ENCODE measurements at places on chromosomes 2 and 18.

DNA sequence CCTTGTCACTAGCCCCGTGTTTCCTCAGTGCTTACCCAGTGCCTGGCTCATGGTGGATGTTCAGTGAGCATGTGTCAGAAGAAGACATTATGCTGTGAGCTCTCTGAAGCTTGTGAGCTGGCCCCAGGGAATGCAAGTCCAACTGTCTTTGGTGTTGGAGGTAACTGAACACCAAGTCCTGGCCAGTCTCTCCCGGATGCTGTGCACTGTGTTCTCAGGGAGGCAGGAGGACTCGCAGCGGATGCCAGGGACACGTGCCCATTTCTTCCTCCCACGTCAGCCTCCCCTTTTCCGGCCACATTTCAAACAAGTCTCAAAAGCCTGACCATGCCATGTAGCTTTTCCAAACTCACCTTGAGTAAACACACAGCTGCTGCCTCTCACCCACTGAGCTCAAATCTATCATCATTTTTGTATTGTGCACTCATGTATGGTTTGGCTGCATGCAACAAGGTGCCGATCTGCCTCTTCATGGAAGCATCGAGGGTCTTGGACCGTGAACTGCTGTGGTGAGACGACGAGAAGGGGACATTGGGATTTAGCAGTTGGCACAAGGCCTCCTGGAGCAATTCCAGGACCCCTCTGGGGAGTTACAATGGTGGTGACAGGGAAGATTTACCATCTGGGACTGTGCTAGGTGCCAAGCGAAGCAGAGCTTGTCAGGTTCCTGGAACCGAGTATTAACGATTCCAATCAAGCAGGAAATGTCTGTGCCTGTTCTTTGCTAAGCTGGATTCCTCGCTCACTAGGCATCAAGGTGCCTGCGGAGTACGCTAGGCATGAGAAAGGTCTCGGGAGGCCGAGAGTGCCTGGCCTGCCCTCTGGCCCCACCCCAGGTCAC, 44.4 kb upstream of the MGAT4A start:
- no peak for DNase-seq

- no peak for DNase-seq
Measured at GRCh38 chr2:57893786-57894185, 152.8 kb upstream of the VRK2 start.

DNA sequence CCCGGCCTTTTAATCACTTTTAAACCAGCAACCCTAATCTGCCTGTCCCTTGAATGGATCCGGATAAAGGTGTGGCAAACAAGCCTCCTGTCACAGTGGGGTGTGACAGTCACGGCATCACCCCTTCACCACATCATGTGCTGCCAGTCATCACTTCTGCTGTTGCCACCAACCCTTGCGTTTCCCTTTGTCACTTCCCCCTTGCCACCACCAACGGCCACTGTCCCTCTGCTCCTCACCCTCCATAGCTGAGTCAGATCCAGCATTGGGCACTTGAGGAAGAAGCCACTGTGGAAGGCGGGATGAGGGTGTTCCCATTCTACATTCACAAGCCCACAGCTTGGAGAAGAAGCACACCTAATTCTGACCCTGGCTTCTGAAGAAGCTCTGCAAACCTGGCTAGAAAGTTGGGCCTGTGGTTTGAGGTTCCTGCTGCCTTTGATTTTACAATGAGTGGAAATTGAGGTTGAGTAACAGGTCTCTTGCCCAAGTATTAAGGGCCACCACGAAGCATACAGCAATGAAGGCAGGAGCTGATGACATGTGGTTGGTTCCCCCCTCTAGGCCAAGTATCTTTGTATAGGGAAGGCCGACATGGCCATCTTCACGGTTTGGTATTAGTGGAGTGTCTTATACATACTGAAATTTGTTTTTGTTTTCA, 22.9 kb upstream of the DARS1 start:
- peak; percentile 40 for DNase-seq

GRCh38 chr2:235265348-235265965, 228.4 kb upstream of the AGAP1 start:
- no peak for DNase-seq

GRCh38 chr2:218010140-218010983, 7.6 kb upstream of the TNS1 start:
- DNase-seq, result no peak

- DNase-seq, result no peak
Measured at GRCh38 chr2:48132271-48132625, 225.9 kb upstream of the FBXO11 start.

GRCh38 chr18:7248877-7249276, 18.0 kb downstream of the LRRC30 start:
- no peak for DNase-seq

- no peak for DNase-seq
Measured at GRCh38 chr2:118842661-118843482, 4.6 kb downstream of the EN1 start.

GRCh38 chr2:158730621-158731140, 64.4 kb upstream of the DAPL1 start:
- DNase-seq, result no peak

DNA sequence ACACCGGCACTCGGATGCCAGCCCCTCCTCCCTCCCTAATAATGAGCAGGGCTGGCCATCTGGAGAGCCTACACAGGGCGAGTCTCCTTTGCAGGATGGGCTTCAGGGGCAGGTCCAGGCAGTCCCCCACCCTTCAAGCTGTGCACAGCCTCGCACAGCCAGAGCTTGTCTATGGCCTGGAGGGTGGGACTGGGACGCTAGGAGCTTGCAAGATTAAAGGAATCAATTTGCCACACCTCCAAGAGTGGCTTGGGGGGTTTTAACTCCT, 43.9 kb upstream of the OTOF start:
- DNase-seq, result no peak

DNA sequence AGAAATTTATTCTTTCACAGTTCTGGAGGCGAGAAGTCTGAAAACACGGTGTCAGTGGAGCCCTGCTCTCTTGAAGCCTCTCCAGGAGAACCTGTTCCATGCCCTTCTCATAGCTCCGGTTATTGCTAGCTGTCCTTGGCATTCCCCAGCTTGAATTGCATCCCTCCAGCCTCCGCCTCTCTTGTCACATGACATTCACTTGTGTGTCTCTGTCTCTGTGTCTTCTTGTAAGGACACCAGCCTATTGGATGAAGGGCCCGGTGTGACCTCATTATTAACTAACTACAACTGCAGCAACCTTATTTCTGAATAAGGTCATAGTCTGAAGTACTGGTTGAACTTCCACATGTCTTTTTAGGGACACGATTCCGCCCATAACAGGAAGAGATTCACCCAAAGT, 4.5 kb upstream of the PRSS56 start:
- no peak for DNase-seq

DNA sequence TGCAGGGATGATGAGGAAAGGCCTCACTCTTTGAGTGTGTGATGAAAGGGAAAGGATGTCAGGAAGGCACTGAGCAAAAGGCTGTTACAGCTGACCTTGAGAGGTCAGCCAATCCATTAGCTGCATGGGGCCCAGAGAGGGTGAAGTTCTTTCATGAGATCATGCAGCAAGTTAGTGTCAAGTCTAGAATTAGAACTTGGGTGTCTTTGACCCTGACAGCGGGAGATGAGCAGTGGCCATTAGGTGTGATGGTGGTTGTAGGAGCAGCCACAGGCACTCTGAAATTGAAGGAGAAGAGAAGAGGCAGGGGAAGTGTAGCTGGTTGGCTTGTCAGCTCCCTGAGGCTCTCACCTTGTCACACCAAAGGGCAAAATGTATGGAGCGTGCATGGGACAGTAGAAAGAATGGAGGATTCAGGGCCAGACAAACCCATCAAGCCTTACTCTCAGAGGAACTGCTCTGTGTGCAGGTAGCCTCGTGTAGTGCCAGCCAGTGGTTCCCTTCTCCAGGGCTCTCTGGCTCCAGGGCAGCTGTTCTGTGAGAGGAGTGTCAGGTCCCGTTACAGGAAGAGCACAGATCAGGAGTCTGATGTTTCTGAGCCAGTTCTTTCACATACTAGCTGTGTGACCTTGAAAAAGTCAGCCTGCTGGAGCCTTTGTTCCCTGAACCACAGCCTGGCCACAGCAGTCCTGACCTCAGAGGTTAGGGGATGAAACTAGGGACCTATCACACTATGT, 35.9 kb downstream of the MAP4K4 start:
- no peak for DNase-seq

Data from stimulated activated CD8-positive, alpha-beta memory T cell treated with anti-CD3 and anti-CD28 coated beads, Interleukin-2, amount 100 ng/mL, for 1 hour (primary cell).